Panc1 (cell line): ENCODE measurements at places on chromosomes 5 and 9.

DNA sequence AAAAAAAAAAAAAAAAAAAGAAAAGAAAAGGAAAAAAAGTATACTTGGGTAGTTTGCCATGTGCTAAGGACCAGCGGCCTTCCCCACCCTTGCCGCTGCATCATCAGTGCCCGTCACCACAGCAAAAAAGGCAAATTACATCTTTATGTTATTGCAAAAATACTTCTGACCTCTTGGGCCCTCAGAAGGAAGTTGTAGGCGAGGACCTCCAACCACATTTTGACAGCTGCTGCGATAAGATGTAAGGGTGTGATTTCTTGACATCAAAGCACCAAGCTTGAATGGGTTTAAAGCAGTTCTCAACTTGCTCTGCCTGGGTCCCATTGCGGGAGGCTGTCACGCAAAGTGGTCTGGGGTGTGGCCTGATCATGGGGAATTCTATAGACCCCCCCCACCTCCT, 39.2 kb downstream of the DMRT1 start:
- DNase-seq: no peak

DNA sequence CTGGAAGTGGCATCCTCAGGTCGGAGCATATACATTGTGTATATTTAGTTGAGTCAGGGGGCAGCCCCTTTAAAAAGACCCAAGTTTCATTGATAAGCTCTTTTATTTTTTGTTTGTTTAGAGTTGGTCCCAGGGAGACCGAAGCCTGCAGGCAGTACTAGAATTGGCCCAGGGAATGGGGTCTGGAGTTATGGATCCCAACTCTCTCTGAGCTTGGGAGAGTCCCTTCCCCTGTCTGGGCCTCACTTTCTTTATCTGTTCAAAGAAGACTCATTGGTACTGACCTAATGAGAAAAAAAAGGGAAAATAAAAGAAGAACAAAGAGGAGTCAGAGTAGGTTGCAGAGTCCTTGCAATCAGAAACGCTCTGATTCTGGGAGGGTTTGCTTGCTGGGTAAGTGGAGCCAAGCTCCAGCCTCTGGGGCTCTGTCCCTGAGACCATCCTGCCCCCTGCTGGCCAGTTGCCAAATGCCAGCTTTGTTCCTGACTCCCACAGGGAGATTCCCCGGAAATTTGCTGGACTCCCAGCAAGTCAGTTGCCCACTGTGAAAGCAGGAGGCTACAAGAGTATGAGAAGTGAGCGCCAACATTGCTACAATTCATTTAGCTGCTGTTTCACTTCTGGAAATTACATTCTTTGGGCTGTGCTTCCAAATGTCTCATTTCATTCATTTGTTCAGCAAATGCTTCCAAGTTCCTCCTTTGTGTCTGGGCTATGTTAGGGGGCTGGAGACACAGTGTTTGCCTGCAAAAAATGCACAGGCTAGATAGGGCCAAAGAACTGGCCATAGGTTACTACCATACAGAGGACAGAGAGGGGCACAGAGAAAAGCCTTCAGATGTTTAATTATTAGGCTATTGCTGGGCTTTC, 156.2 kb downstream of the MELK start:
- DNase-seq: peak; percentile 63

DNA sequence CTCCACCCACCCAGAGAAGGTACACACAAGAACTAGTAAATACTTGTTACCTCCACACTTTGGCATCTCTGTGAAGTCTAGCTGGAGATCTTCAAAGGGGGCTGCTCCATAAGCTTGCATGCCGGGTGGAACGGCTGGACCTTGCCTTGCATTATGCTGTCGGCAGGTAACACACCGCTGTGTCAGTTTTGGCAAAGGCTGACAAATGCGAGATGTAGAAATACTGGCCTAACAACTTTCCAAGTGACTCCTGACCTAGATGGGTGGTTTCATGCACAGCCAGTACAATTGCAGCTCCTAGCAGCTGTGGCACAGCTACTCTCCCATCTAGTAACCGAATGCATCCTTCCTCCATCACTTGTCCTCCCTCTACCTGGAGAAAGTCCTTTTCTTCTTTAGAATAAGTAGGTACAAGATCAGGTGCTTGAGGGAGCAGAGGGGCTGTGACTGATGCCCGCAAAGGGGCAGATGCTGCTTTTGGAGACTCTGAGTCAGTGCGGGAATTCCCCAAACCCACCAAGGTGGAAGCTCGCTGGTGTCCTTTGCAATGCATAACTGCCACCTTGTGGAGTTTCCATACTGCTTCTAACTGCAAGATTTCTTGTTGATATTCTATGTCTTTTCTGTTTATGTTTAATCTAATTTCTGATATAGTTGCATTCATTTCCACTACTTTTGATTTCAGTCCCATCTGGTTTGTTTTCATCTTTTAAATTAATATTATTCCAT, 78.4 kb downstream of the TMEM161B start:
- no peak for DNase-seq

GRCh38 chr9:112558476-112558875, 71.8 kb downstream of the KIAA1958 start:
- DNase-seq: no peak

DNA sequence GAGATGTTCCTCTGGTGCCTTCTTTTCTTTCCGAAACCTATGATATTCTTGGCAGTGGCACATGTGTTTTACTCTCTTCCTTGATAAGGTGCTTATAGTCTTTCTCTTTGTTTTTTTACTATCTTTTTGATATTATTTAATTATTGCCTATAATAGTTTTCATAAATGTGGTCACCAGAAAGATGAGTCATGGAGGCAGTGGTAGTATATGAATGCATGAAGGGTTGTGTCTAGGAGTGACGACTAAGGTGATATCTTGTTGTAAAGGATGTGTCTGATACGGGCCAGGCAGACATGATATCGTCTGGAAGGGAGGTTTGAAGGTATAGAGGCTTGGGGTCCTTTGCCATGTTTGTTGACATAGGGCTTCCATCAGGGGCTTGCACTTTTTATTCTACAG, 36.8 kb downstream of the SLC44A1 start:
- no peak for DNase-seq

DNA sequence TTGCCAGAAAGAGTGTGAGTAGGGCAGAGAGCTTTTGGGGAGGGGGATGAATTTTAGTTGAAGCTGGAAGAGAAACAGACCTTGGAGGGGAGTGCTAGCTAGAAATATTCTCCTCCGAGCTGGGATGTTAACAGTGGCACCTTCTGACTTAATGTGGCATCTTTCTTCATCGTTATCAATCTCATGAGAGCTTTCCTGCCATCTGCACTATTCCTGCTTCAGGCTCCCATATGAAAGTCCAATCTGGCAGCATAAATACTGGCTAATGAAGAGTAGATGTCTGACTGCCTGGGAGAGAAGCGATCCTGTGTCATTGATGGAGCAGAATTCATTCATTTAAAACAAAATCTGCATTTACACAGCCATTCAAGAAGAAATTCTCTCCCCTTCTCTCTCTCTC, 284.5 kb downstream of the TMEM38B start:
- no peak for DNase-seq

DNA sequence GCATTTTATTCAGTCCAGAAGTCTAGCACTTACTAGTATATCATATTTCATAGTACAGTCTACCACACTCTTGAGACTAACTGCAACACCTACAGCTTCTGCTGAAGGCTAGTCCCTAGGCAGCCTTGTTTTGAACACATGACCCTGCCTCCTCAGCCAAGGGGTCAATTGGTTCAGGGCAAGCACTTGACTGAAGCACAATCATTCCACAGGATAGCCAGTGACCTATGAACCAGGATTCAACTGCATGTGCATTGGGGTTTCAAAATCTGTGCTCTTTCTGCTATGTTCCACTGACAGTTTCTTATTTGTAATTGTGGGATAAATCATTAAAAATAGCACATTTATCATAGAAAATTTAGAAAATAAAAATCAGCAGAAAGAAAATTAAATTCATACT, 186.8 kb downstream of the TMEM161B start:
- no peak for DNase-seq

DNA sequence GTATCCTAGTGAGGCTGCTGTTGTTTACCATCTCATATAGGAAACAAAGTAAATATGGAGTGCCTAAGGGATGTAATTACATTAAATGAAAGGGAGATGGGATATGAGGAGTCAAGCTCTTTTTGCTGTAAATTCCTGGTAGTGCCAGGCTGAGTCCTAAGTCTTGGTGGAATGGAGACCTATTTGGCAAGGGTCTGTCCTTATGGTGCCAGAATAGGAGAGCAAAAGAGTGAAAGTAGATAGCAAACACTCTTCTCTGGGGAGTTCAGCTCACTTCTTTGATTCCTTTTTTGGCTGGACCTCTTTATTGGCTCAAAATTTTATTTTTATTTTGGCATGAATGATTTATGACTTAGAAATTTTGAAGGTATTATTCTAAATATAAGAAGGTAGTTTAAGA, 380.8 kb downstream of the TMEM232 start:
- DNase-seq: no peak

GRCh38 chr9:78539188-78539587, 242.3 kb downstream of the PSAT1 start:
- DNase-seq: no peak

DNA sequence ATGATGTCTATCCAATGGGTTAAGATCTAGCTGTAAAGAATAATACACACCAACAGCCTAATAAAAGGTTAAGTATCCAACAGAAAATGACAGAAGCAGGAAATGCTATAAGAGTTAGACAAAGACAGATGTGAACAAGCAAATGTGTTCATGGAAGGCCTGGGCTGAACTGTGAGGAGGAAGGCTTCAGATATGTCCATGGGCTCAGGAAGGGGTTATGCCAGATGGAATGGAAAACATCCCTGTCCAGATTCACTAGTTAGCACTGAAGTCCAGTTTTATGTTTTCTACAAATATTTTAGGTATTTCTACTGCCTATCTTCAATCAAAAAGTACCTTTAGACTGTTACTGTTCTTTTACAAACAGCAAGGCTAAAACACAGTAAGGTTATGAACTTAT, 27.1 kb downstream of the ERAP1 start:
- no peak for DNase-seq

DNA sequence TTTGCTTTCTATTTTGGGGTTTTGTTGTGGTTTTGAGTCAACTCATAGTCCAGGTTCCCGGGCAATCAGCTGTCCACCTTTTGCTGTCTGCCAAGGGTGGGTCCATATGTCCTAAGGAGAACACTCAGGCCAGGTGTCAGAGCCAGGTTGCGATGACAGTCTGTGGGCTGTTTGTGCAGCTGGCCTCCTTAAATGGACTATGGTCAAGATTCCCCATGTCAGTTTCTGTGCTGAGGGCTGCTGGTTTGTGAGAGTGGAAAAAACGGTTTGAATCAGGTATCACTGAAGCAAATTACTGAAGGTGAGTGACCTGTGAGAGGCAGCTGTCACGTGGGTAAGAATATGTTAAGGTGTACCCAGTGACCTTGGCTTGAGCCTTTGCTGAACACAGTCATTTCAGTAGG, 33.0 kb downstream of the SNX30 start:
- no peak for DNase-seq

DNA sequence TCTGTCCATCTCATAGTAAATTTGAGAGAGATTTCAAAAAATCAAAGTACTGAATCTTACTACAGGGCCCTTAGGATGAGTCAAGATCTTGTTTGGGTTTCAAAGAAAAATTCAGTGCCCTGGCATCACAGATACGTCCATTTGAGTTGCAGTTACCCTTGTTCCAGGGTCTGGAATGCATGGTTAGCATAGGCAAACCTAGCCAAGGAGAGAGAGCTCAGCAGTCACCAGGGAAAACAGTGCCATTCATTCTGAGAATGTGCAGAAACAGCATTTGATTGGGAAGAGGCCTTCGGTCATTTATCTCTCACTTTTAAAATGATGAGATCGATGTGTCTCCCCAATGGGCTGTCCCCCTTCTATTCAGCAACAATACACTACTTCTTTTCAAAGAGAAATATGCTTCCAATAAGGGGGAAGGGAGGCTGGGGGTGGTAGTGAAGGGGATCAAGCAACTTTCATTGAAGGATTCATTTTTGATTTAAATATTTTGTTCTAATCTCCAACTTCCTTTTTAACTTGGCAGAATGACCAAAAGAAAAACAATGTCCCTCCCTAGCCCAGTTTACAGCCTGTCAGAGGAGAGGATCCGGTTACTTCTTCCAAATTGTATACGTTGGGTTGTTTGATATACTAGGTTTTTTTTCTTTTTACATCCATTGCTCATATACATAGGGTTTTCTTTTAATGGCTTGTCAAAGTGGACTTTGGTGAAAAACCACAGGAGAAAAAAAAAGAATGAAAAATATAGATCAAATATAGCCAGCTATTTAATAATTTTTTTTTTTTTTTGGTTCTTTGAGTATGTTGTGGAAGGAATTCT, 491.1 kb downstream of the CCDC171 start:
- no peak for DNase-seq

- no peak for DNase-seq
These were observed 9.9 kb downstream of the FSD1L start for GRCh38 chr9:105457560-105458294.

DNA sequence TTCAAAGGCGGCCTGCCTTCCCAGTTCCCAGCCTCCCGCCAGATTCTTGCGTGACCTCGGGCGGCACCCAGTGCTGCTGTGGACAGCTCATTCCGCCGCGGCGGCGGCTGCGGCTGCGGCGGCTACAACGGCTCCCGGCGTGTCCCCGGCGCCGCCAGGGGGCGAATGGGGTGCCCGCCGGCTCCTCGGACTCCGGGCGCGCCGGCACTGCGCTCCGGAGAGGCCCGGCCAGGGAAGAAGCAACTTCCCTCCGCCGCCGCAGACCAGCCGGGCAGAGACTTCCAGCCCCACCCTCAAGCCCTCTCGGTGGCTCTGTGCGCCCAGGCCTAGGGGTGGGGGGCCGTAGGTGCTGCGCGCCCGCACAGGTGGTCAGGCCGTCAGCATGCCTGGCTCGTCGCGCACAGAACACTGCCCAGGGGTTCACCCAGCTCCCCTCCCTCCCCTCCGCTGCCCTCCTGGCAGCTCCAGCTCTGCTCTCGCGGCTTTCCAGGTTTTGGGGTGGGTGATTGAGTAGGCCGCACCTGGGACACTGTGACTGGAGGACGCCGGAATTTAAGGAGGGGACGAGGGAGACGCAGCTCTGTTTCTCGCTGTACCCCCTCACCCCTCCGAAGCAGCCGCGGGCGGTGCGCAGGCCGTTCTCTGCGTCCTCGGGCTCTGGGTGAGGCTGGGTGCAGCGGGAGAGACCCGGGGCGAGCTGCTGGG, 20.2 kb downstream of the IGIP start:
- DNase-seq: no peak

DNA sequence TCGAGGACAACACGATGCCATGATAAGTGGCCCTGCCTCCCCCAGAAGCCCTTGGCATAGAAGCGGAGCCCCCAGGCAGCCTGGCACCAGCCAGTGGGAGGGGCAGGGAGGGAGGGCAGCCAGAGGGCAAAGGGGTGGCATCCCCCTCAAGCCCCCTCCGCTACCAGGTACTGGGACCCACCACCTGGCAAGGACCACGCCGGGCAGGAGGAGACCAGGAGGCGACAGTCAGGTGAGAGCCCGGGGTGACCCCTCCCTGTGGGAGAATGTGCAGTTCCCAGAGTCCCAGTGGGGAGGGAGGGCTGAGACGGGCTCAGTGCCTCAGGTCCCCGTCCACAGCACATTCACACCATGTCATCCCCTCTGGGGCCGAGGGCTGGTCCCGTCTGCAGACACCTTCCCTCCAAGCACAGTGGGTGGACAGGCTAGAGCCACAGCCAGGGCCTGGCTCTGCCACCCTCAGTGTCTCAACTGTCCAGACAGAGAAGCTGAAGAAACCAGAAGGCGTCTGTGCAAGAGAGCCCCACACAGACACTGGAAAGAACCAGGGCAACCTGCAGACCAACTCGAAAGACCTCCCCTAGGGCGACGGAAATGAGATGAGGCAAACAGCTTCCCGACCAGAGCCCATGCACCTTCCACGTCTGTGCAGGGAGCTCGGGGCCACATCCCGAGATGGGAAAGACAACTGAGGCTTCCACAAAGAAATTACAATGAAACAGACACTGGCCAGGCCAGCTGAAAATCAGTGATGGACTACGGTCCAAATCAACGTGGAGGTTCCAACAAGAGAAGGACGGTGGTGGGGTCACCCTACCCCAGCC, 11.1 kb downstream of the BRD3 start:
- DNase-seq: no peak

GRCh38 chr9:107239474-107239873, 43.6 kb upstream of the RAD23B start:
- no peak for DNase-seq
